ENCODE measurements at places on chromosomes 5 and 9. TPM values are rescaled to one million over a fixed set of nuclear protein-coding genes. Genes with fewer than 3 reads are reported as not detected.

GRCh38 chr9:133741716-133742115 is 3.6 kb upstream of the SARDH start:
- no peak overlapping the region for H3K27ac ChIP-seq
- H3K4me1 ChIP-seq, result peaks cover 6% of the 10 kb centered on the region
- DNase-seq, result no peak
- H3K4me3 ChIP-seq, result no peak overlapping the region

DNA sequence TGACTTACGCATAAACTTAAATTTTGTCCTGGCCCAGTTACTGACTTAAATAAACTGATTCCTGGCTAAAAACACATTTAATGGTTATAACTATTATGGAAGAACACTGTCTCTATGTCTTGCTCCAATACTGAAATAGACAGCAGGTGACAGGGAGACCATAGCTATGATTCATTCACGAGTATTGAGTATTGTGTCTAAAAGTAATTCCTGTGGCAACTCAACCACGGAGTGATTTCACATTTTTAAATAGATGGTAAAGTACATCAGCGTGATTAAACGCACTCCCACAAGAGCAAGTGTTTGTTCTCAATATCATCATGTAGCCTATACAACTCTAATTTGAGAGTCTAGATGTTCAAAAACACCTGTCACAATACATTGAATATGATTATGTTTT is 35.9 kb upstream of the PCSK1 start:
- no peak overlapping the region for H3K27ac ChIP-seq
- H3K4me3 ChIP-seq, result no peak overlapping the region
- DNase-seq, result no peak
- H3K27me3 ChIP-seq, result no peaks in the 10 kb centered on the region
- no peaks in the 10 kb centered on the region for H3K36me3 ChIP-seq
- no peaks in the 10 kb centered on the region for H3K4me1 ChIP-seq

- H3K36me3 ChIP-seq, result no peaks in the 10 kb centered on the region
- H3K27ac ChIP-seq, result no peak overlapping the region
- H3K4me1 ChIP-seq, result peaks cover 2% of the 10 kb centered on the region
- H3K27me3 ChIP-seq, result no peaks in the 10 kb centered on the region
- H3K4me3 ChIP-seq, result no peak overlapping the region
These were observed 2.7 kb upstream of the PCBD2 start for GRCh38 chr5:134902071-134902801.

DNA sequence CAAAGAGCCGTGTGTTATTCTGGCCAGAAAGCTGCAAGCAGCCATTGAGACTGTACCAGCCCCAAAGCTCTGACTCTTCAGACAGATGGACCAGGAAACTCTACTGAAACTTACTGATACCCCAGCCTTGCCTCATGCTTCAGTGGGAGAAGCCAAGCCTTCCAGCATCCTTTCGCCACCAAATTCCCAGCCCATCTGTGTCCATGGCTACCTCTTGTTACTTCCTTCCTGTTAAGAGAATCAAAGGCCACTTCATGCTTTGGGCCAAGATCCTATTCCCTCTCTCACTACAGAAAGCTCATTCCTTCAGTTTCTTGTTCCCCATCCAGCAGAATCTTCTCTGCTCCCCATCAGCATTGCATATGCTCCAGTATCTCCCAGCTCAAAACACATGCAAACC is 46.9 kb upstream of the FREM1 start:
- no peak for DNase-seq
- no peaks in the 10 kb centered on the region for H3K27me3 ChIP-seq
- H3K27ac ChIP-seq, result no peak overlapping the region
- H3K4me1 ChIP-seq, result peaks cover 1% of the 10 kb centered on the region
- H3K4me3 ChIP-seq, result no peak overlapping the region

- H3K36me3 ChIP-seq, result no peaks in the 10 kb centered on the region
- H3K4me1 ChIP-seq, result peaks cover 4% of the 10 kb centered on the region
- H3K27me3 ChIP-seq, result no peaks in the 10 kb centered on the region
- peak overlapping the region; percentile 19 for H3K4me3 ChIP-seq
- DNase-seq, result peak; percentile 66
These were observed 155.8 kb upstream of the IRX4 start for GRCh38 chr5:2038321-2039179.

DNA sequence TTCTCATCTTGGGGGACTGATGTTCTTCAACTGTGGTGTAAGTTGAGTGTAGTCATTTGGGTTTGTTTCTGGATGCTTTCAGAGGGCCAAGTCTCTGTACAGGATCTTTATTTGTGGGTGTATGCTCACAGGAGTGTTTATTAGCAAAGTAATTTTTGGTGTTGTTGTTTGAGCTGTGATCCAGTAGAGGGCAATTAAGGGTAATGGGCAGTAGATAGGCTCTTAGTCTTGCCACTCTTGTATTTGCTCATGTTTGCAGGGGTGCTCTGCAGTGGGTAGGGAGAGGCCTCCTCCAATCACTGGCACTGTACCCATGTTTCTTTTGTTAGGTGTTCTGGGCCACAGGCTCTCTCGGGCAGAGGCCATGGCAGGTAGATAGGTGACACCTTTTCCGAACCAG is 45.9 kb upstream of the ITGA2 start:
- DNase-seq, result no peak
- no peaks in the 10 kb centered on the region for H3K36me3 ChIP-seq
- no peak overlapping the region for H3K27ac ChIP-seq
- H3K4me1 ChIP-seq, result no peaks in the 10 kb centered on the region

- no peak for DNase-seq
- H3K4me1 ChIP-seq, result peaks cover 3% of the 10 kb centered on the region
- H3K4me3 ChIP-seq, result no peak overlapping the region
- H3K27me3 ChIP-seq, result no peaks in the 10 kb centered on the region
- no peaks in the 10 kb centered on the region for H3K36me3 ChIP-seq
- H3K27ac ChIP-seq, result no peak overlapping the region
These were observed 978.8 kb upstream of the DMAC1 start for GRCh38 chr9:8778356-8778755.

DNA sequence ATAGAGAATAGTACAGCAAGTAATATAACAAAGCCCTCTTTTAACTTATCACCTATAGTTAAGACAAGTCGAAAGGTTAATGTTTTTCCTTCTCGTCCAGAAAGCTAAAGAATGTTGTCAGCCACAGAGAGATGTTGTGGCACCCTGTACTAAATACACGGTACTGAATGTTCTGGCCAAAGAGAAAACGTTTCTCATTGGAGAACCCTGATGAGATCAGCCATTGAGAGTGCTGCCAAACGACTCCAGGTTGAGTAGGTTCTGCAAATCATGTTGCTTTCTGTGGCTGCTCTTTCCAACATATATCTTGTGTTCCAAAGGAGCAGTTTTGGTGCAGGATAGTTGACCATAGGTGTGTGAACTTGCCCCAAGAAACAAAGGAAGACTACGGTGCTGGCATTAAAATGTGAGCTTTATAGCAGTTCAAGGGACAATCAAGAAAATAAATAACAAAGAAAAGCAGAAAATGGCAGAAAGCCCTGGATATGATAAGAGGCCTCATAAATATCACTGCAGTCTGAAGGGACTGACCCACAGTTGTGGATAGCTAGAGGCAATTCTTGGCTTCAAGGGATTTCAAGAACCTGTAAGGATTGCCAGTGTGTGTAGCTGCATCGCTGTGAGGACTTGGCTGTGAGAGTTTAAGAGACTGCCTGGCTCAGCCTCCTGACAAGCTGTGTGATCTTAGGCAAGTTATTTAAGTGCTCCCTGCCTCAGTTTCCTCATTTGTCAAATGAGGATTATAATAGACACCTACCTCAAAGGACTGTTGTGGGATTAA is 102.7 kb downstream of the ARHGEF28 start:
- no peaks in the 10 kb centered on the region for H3K27me3 ChIP-seq
- H3K4me1 ChIP-seq, result peaks cover 16% of the 10 kb centered on the region
- H3K27ac ChIP-seq, result peak overlapping the region; percentile 67
- H3K4me3 ChIP-seq, result no peak overlapping the region
- DNase-seq, result no peak

DNA sequence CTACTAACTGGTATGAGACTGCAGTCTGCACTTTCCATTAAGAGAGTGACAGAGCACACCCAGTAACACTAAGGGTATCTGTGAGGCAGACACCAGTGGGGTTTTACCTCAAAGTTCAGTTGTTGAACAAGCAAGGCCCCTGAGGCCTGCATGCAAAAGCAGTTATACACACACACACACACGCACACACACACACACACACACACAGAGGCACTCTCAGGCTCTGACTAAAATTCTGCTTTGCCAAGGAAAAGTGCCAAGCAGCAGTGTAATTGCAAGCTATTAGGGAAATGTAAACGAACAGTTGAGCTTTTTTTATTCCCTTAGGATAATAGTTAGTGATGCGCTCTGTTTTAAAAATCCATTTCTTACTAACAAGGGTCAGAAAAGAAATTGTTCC is 377.1 kb downstream of the SPOCK1 start:
- no peak for DNase-seq
- H3K36me3 ChIP-seq, result no peaks in the 10 kb centered on the region
- H3K27ac ChIP-seq, result no peak overlapping the region
- no peak overlapping the region for H3K4me3 ChIP-seq
- H3K27me3 ChIP-seq, result no peaks in the 10 kb centered on the region
- H3K4me1 ChIP-seq, result no peaks in the 10 kb centered on the region

- no peaks in the 10 kb centered on the region for H3K27me3 ChIP-seq
- H3K4me1 ChIP-seq, result peaks cover 14% of the 10 kb centered on the region
- no peak overlapping the region for H3K27ac ChIP-seq
- H3K36me3 ChIP-seq, result no peaks in the 10 kb centered on the region
These were observed 9.8 kb downstream of the FAM78A start for GRCh38 chr9:131266266-131267229.

- no peaks in the 10 kb centered on the region for H3K36me3 ChIP-seq
- H3K4me1 ChIP-seq, result no peaks in the 10 kb centered on the region
- DNase-seq, result no peak
These were observed 177.2 kb upstream of the TUT7 start for GRCh38 chr9:86531273-86531970.

DNA sequence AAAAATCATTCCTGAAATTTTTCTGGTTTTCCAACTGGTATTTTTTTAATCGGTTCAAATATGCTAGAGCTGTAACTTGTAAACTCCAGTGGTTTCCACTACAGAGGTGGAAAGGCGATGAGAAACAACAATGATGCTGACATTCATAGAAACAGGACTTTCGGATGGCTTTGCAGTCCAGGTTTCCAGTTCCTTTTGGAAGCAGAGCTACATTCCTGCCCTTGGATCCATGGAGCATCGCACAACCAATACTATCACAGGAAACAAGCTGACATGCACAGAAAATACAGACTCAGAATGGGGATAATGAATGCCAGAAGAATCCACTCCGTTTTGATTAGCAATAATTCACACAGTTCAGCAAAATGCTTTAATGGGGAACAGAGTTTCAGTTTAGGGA is 140.0 kb downstream of the EPB41L4A start:
- no peaks in the 10 kb centered on the region for H3K4me1 ChIP-seq
- no peaks in the 10 kb centered on the region for H3K36me3 ChIP-seq
- H3K27ac ChIP-seq, result no peak overlapping the region
- DNase-seq, result no peak
- H3K27me3 ChIP-seq, result no peaks in the 10 kb centered on the region
- H3K4me3 ChIP-seq, result no peak overlapping the region

GRCh38 chr5:119385136-119385535 is 29.3 kb downstream of the TNFAIP8 start:
- no peak for DNase-seq
- no peaks in the 10 kb centered on the region for H3K27me3 ChIP-seq
- H3K27ac ChIP-seq, result no peak overlapping the region
- no peaks in the 10 kb centered on the region for H3K4me1 ChIP-seq

- no peaks in the 10 kb centered on the region for H3K27me3 ChIP-seq
- peaks cover 2% of the 10 kb centered on the region for H3K4me1 ChIP-seq
- H3K36me3 ChIP-seq, result no peaks in the 10 kb centered on the region
- no peak overlapping the region for H3K4me3 ChIP-seq
These were observed 34.8 kb upstream of the LRRC14B start for GRCh38 chr5:156411-157072.

DNA sequence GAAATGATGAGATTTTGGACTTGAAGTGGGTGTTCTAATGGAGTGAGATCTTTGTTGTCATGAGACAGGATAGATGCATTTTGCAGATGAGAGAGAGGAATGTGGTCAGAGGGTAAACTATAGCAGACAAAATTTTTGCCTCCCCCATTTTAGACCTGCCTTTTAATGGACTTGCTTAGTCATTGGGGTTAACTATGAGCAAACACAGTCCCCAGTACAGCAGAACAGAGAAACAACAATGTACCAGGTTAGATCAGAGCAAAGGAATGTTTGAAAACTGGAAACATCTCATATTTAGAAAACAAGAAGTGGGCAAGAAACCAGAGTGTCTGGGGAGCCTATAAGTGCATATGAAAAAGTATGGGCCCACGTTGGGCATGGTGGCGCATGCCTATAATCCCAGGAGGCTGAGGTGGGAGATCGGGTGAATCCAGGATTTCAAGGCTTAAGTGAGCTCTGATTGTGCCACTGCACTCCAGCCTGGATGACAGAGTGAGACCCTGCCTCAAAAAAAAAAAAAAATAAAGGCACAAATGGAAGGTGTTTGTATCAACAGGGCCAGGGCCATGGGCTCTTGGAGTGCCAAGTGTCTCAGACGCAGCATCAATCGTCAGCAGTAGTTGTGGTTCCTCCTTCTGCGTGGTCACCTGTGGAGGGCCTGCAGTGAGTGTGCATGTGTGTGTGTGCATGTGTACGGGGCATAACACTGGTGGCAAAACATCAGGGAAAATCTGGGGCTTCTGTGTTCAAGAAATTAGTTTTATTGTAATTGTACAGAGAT is 214.4 kb upstream of the S1PR3 start:
- H3K36me3 ChIP-seq, result no peaks in the 10 kb centered on the region
- no peak overlapping the region for H3K4me3 ChIP-seq
- no peak for DNase-seq
- no peaks in the 10 kb centered on the region for H3K27me3 ChIP-seq
- peaks cover 18% of the 10 kb centered on the region for H3K4me1 ChIP-seq

- H3K27me3 ChIP-seq, result no peaks in the 10 kb centered on the region
- no peak overlapping the region for H3K27ac ChIP-seq
- DNase-seq, result no peak
- no peak overlapping the region for H3K4me3 ChIP-seq
- no peaks in the 10 kb centered on the region for H3K4me1 ChIP-seq
- no peaks in the 10 kb centered on the region for H3K36me3 ChIP-seq
These were observed 203.3 kb upstream of the TARS1 start for GRCh38 chr5:33237471-33237870.

DNA sequence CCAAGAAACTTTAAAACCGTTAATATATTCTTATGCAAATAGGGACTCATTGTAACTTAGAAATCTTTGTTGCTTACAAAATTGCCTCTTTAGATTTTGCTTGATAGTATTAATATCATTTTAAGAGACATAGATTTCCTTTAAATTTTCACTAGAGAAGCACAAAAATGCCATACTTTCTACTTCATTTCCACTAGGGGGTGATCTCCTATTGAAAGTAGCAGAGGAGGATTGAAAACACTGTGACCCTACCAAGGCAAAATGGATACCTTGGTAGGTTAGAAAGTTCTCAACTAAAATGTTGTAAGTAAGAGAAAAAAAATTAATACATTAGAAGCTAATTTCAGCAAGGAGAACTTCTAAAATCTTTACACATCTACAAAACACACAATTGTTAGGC is 204.9 kb downstream of the CHSY3 start:
- H3K36me3 ChIP-seq, result no peaks in the 10 kb centered on the region
- DNase-seq, result no peak
- H3K27me3 ChIP-seq, result no peaks in the 10 kb centered on the region
- H3K27ac ChIP-seq, result no peak overlapping the region
- no peaks in the 10 kb centered on the region for H3K4me1 ChIP-seq

Gene IRX1
- total RNA-seq, result not detected

Gene LCN15
- not detected for total RNA-seq

Gene FCN2
- total RNA-seq, result 0.25 TPM

Gene POLR3G
- total RNA-seq, result 1.8 TPM

Gene PLAC8L1
- total RNA-seq, result 0.70 TPM

Gene IER5L
- total RNA-seq, result 74.3 TPM

Gene GABRA6
- not detected for total RNA-seq

Measured in ovary (tissue), 10 donors.